ENCODE measurements at places on chromosomes 16 and 17. TPM values are rescaled to one million over a fixed set of nuclear protein-coding genes. Genes with fewer than 3 reads are reported as not detected.

GRCh38 chr17:69320210-69320907 is 6.6 kb downstream of the ABCA5 start:
- DNase-seq = no peak

- no peak for DNase-seq
These were observed 8.8 kb downstream of the TBX4 start for GRCh38 chr17:61460796-61461585.

- DNase-seq = no peak
These were observed 11.5 kb downstream of the KCNJ16 start for GRCh38 chr17:70086516-70086915.

DNA sequence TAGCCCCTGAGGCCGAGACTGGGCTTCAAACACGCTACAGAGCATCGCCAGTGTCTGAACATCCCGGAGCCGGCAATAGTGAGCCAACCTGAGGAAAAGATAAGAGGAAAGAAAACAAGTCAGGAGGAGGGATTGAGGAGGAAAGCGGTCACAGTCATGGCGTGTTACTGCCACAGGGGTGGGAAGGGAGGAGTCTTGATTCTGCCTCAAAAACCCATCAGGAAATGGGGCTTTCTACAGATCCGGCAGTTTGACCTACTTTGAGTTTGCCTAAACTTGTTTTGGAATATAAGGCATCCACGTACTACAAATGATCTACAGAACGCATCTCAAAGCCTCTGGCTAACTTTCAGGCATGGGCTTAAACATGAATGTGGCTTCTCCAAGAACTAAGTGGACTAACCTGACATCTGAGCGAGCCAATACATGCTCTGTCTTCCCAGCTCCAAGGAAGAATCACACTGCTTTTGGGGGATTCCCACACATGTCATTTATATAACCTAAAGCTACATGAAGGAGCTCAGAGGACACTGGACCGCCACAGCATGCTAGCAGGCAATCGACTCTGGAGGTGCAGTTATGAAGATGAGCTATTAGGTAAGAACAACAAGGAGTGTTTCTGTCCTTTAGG is 96.6 kb downstream of the WDR59 start:
- DNase-seq = no peak

GRCh38 chr16:61419791-61420190 is 616.4 kb downstream of the CDH8 start:
- no peak for DNase-seq

- DNase-seq = no peak
These were observed 129.9 kb downstream of the PITPNC1 start for GRCh38 chr17:67506966-67507365.

DNA sequence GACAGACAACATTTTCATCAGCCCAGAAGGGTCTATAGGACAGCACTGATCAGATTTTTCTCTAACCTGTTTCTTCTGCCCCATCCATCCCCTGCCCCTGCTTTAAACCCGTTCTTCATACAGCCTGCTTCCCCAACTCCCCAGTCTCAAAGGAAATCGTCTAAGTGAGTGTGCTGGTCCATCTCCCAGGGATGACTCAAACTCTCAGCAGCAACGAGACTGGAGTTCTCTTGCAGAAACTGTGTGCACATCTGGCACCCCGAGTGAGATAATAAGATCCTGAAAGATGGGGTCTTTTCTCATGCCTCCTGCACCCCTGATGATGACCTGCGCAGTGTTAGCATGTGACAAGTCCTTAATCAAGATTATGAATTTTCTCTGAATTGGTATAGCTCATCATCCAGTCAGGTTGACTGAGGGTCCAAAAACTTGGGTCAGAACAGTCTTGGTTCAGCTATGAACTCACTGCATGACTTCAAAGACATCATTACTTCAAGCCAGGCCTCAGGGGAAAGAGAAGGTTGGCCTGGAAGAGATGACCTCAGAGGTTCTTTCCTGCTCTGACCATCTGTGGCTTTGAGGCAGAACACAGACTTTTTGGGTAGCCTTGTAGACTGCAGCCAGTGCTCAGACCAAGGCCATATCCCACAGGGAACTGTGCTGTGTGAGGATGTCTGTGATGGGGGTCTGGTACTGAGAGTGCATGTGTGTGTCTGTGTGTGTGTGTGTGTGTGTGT is 117.9 kb downstream of the SPACA3 start:
- no peak for DNase-seq

DNA sequence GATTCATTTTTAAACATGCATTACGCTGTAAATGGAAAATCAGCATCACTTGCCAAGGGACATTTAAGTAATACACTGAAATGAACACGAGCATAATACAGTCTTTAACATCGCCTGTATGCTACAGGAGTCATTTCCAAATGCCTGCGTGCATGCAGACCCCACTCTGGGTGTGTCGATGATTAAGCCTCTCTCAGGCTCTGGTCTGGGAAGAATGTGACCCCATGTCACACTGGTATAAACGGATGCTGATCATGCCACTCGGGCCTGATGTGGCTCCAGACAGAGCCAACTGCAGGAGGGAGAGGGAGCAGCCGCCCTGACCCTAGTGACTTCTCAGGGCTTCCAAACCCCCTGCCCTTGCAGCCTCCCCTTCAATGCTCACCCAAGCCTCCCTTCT is 10.8 kb downstream of the EMP2 start:
- DNase-seq = no peak

GRCh38 chr17:57242148-57242547 is 14.2 kb upstream of the MSI2 start:
- DNase-seq = peak; percentile 82

GRCh38 chr17:56020369-56020768 is 132.9 kb upstream of the ANKFN1 start:
- no peak for DNase-seq

DNA sequence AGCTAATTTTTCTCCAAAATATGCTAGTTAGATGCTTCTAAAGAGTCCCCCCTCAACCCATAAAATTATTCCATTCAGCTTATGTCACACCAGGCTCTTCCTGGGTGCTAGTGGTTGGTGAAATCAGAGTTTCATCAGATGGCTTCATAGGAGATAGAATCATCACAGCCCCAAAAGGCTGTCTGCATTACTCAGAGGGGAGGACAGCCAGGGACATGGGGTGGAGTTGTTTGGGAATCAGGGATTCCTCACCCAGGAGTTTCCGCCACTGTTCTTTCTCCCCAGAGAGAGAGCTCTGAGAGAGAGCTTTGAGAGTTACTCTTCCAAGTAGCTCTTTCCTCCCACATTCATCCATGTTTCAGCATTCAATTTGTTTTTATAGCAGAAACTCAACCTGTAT is 288 bp upstream of the KRT34 start:
- no peak for DNase-seq

- no peak for DNase-seq
These were observed 33.2 kb upstream of the ABCC11 start for GRCh38 chr16:48280546-48280945.

GRCh38 chr16:83051451-83051850 is 424.7 kb downstream of the CDH13 start:
- no peak for DNase-seq

DNA sequence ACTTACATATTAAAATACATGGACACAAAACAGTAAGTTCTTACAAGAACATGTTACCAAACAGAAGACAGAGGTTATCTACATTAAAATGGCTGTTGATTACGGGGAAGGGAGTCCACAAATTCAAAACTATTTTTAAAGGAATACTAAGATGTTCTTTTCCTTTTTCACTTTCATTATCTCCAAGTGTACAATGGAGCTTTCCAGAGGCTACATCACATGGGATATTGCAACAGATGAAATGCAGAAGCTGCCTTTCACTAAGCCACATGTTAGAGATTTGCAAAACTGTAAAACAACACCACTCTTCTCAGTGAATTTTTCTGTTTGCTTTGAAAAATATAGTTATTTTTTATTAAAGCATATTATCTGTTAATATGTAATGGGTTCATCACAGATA is 53.6 kb downstream of the XPO6 start:
- no peak for DNase-seq

DNA sequence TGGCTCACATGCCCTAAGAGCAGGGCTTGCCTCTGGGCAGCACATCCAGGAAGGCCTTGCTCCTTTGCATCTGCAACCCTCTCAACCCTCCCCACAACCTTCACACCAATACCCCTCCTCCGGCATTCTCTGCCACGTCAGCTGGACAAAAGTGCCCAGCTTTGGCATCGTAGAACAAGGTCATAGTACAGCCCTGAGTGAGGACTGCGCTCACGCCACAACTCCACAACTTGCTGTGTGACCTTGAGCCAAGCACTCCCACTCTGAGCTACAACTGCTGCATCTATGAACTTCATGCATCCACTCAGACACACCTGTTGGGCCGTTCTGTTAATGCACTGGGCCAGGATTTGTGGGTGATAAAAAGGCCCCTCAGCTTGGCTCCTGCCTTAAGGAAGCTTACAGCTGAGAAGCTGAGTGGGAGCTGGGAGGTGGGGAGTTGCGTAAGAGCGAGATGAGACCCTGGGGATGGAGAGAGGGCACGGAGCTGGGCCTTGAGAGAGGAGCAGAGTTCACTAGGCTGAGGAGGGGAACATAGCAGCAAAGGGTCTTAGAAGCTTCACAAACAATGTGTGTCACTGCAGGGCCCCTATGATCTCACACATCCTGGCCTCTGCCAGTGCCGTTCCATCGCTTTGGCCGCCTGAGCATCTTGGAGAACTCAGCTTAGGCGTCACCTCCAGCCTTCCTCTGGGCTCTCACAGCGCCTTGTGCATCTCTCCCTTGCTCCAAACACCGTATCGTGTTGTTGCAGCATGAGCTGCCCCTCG is 8.6 kb upstream of the MRC2 start:
- no peak for DNase-seq

- DNase-seq = peak; percentile 31
These were observed 879 bp downstream of the SOCS1 start for GRCh38 chr16:11254913-11255736.

DNA sequence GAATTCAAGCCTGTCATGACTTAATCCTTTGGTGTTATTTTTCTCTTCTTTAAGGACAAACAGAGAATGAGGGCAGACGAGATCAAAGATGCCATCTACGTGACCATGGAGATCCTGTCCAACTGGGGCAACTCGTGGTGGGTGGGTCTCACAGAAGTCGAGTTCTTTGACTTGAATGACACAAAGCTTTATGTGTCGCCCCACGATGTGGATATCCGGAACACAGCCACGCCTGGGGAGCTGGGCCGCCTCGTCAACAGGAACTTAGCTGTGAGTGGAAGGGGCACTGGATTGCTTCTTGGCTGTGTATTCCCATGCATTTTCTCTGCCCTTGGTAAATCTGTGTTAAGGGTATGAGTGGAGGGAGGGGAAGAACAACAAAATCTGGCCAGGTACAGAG is 158.7 kb downstream of the KATNIP start:
- DNase-seq = no peak

- no peak for DNase-seq
These were observed 236.0 kb downstream of the UTP18 start for GRCh38 chr17:51496378-51496777.

GRCh38 chr16:85520853-85521521 is 92.1 kb upstream of the GSE1 start:
- DNase-seq = no peak

DNA sequence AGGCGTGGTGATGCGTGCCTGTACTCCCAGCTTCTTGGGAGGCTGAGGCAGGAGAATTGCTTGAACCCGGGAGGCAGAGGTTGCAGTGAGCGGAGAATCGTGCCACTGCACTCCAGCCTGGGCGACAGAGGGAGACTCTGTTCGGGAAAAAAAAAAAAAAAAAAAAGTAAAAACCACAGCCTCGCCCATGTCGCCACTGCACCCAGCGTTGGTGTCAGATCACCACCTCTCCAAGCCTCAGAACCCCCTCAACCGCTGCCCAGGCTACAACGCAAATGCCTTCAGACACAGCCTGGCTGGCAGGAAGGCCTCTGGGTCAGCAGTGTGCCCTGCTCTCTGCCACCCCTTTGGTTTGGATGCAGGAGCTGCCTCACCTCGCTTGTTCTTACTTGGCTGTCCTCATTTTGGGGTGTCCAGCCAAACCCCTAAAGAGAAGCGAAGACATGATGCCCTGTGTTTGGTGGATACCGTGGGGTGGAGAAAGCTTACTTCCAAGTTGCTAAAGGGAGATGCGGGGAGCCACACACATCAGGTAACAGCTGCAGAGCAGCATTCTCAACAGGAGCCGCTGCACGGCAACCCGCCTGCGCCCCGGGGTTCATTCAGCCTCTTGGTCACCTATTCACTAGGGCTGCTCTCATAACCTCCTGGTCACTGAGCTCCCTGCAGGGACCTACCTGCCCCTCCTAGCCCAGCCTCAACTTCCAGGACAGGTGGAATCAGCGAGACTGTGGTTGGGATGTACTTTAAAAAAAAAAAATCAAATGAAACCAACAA is 13.0 kb upstream of the CYTH1 start:
- no peak for DNase-seq

DNA sequence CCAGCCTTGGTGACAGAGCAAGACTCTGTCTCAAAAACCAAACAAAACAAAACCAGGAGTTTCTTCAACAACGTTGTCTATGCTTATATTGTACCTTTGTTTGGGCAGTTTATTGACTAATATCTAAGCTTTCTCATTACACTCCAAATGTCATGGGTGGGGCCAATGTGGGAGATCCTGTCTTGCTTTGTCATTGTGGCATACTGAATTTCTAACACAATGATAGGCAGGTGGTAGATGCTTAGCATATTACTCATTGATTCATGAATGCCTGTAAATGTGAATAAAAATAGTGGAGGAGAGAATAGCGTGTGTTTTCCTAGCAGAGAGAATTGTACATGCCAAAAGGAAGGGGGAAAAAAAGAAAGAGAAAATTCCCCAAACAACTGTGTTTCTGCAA is 802.5 kb upstream of the EEF2KMT start:
- no peak for DNase-seq

DNA sequence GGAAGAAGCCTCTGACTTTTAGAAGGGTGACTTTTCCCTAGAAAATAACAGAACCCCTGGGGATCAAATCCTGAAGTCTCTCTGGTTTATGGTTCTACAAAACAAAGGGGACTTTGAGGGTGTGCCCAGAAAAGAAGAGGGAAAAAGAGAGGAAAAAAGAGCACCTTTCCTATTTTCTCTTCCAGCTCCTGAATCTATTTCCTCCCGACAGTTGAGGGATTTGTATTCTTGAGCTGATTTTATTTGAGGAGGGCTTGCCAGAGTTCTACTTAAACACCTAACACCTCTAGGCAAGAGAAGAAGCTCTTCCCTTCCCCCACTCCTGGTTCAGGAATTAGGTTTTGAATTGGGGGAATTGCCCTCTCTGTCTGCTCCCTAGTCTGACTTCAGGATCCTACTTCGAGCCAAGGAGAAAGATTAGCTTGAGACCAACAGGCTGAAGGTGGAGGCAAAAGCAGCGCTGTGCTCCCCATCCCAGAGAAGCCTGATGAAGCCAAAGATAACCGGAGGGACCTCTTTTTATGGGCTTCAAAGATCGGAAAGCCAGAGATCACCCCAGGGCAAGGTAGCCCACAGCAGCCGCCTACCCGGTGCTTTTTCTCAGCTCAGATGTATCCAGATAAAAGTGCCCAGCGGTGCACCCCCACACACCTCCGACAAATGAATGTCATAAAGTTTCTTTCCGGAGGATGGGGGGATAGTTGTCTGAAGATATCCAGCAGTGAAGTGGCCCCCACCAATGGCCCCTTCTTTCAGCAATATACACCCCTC is 796 bp downstream of the HOXB3 start:
- no peak for DNase-seq

Gene KRTAP4-6
- not detected for total RNA-seq

Gene RPRML
- 0.54 TPM for total RNA-seq

Gene TRIM25
- 6.3 TPM for total RNA-seq

Gene EPOP
- 0.82 TPM for total RNA-seq

Gene XYLT1
- 42.9 TPM for total RNA-seq

Gene LGALS9B
- not detected for total RNA-seq

Gene IGF2BP1
- total RNA-seq = 8.5 TPM

Gene RPS2
- total RNA-seq = 794 TPM

Gene MYH2
- 0.91 TPM for total RNA-seq

Gene CCL1
- total RNA-seq = not detected

Gene RECQL5
- 14.1 TPM for total RNA-seq

Gene TLCD1
- total RNA-seq = 1.5 TPM

Data from cerebellum (tissue), 4 donors.